ENCODE measurements at places on chromosomes 2 and 18.

DNA sequence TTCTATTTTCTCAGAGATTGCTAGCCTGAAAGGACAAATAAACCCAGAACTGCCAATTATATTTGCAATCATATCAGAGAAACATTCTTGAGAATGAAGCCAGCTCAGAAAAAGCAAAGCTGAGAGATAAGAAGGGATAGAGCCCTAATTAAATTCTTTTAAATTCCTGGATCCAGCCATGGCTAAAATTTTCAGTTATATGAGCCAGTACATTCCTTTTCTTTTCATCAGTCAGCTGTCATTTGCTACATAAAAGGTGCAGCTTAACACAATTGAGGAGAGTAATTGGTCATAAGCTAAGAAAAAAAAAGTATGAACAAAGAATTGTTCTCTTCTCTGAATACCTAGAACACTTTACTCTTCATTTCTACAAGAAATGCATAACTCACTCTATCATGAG is 303.5 kb upstream of the FIGN start:
- DNase-seq, result no peak

GRCh38 chr2:124025891-124026434 is 876 bp downstream of the CNTNAP5 start:
- DNase-seq, result no peak

GRCh38 chr2:238729261-238729935 is 118.5 kb upstream of the TWIST2 start:
- DNase-seq, result no peak

DNA sequence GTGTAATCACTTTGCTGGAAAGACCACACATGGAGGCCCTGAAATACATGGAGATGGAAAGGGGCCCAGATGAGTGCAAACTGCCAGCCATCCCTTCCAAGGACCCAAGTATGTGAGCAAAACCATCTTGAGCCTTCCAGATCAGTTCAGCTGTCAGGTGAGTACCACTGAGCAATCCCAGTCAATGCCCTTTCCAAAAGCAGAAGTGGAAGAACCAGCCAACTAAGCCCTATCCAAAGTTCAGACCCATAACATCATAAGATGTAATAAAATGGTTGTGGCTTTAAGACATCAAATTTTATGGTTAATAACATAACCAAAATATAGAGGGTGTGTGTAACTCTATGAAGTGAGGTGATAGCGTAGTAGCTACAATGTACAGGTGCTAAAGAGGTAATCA is 88.5 kb downstream of the NXPH2 start:
- no peak for DNase-seq

GRCh38 chr2:41998186-41999127 is 49.4 kb upstream of the PKDCC start:
- DNase-seq, result no peak

GRCh38 chr2:181517685-181518301 is 60.6 kb downstream of the ITGA4 start:
- DNase-seq, result no peak

GRCh38 chr2:224831530-224831929 is 115.4 kb upstream of the CCDC195 start:
- DNase-seq, result no peak

GRCh38 chr2:113757138-113757657 is 756 bp upstream of the SLC35F5 start:
- no peak for DNase-seq

DNA sequence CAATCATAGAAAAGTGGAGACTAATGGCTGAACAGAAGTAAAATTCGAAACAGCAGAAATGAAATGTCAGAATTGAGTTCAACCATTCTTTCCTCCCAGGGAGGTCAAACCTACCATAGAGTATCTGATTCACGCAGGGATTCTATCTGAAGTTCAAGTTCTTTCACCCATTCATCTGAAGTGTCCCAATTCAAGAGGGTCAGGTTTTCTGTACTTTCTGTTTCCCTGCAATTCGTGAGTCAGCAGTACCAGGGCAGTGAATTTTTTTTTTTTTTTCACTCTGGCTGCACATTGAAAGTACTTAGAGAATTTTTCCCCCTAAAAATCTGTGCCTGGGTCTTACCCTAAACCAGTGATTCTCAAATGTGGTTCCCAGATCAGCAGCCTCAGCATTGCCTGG is 40.9 kb upstream of the CCDC88A start:
- no peak for DNase-seq

DNA sequence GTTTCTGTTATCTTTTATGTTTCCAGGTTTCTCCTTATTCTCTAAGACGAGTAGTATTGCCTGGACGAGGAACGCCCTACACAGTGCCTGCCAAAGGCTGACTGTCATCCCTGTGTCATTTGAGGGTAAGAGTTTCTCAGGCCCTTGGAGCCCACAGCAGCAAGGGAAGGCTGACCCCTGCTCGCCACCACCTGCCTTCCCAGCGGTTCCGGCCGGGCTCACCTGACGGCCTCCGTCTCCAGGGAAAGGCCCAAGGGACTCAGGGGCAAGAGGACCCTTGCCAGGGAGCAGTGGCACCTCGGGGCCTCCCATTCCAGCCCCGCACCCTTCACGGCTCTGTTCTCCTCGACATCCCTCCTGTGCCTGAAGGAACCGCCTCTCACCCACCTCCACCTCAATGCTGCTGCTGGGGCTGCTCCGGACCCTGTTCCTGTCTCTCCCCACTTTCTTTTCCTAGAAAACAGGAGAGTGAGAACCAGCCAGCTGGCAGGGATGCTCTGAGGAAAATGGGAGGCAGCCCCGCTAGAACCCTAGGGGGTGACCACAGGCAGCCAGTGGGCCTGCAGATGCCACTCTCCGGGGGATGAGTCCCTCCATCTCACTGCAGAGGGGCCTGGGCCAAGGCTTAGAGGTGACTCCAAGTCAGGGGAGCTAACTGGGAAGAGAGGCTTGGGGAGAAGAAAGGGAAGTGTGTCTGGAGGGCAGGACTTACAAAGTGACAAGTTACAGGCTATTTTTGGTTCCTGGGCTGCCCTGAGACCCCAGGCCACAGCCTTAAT is 1.9 kb downstream of the LIMS2 start:
- DNase-seq, result no peak

- no peak for DNase-seq
Observed at GRCh38 chr2:238912228-238912915, 64.5 kb downstream of the TWIST2 start.

DNA sequence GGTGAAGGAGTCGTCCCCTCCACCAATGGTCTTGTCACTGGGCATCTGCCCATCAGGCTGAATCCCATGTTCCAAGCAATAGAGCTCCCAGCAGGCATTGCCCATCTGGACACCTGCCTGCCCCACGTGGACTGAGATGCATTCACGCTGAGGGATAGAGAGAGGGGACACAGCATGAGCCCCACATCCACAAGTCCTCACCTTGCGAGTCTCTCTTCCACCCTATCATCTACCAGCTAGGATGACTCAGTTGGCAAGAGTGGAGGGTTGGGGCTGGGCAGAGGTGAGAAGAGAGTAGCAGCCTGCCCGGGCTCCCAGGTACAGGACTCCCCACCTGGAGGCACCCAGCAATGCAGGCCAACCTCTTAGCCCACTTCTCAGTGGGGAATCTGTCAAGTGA is 959 bp upstream of the TUBA4B start:
- DNase-seq, result no peak

GRCh38 chr18:616380-616995 is 19.7 kb downstream of the CLUL1 start:
- DNase-seq, result no peak

DNA sequence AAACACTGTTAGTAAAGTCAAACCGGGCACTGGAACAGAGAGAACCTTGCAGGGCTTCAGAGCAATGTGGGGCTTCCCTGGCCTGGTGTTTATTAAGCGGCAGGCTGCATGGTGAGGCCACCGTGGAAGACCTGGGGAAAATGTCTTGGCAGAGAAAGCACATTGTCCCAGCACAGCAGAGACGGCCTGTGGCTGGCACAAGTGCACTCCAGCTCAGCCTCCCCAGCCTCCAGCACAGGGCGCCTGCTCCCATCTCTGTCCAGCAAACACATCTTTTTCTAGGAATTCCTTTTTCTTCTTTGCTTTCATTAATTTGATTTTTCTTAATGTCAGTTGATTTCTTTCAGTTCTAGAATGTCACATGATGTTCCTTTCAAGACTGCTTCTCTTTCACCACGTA is 138.2 kb upstream of the NFATC1 start:
- DNase-seq, result no peak

DNA sequence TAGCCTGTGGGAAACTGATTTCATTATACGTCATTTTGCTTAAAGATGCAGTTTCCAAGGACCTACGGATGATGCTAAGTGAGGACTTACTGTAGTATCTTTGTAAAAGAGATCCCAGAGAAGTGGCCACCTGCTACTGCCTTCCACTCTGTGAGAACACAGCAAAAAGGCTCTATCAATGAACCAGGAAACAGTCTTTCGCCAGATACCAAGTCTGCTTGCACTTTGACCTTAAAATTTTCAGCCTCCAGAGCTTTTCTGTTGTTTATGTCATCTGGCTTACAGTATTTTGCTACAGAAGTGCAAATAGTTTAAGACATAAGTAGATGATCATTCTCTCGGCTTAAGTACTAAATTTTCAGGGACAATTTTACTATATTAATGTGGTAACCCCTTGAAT is 847.9 kb upstream of the CHAC2 start:
- DNase-seq, result no peak

DNA sequence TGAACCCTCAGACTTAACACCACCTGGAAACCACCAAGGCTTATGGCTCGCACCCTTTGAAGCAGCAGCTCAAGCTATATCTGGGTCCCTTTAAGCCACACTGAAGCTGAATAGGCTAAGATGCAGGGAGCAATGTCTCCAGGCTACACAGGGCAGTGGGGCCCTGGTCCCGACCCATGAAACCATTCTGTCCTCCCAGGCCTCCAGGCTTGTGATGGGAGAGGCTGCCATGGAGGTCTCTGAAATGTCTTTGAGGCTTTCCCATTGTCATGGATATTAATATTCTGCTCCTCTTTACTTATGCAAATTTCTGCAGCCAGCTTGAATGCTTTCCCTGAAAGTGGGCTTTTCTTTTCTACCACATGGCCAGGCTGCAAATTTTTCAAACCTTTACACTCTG is 608.7 kb downstream of the CNTNAP5 start:
- DNase-seq, result no peak

GRCh38 chr2:69939722-69940121 is 21.7 kb downstream of the ASPRV1 start:
- no peak for DNase-seq

GRCh38 chr2:222930862-222931261 is 70.0 kb downstream of the ACSL3 start:
- DNase-seq, result no peak

GRCh38 chr2:10091182-10091888 is 11.1 kb upstream of the CYS1 start:
- DNase-seq, result no peak

DNA sequence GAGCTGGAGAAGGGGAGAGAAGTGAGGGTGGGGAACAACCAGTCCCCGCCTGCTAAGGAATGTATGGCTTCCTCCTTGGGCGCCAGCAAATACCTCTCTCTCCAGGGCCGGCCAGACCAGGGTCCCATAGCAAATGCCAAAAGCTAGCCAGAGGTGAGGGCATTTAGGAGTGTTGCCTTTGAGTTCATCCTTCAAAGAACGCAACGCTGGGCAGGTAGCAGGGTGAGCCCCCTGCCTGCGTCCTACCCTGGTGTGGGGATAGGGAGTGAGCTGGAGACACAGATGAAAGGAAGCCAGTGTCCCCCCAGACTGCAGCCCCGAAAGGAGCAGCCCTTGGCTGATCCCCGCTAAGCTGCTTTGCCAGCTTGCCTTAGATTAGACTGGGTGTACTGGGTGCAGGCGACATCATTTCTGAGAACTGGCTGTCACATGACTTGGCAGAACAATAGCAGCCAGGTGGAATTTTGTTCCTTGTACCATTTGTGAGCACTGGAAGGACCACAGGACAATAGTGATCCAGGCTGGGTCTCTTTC is 40.4 kb downstream of the KLHL29 start:
- no peak for DNase-seq

DNA sequence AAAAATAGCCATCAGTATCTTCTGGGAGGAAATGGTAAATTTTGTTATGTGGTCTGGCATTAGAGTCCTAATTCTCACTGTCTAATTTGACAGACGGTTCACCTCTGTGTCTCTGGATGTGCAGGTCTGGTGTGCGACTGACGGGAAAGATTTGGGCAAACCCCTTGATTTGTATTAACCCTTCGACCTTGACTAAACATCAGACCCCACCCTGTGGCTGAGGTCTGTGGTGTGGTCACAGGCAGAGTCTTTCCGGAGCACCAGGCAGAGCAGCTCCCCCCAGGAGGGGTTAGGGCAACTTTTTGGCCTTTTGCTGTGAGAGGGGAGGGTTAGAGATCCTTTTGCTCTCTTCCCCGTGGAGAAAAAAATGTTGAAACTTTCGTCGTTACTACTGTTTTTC is 6.4 kb downstream of the TWIST2 start:
- no peak for DNase-seq

GRCh38 chr2:199057936-199058335 is 399.8 kb downstream of the SATB2 start:
- DNase-seq, result no peak

DNA sequence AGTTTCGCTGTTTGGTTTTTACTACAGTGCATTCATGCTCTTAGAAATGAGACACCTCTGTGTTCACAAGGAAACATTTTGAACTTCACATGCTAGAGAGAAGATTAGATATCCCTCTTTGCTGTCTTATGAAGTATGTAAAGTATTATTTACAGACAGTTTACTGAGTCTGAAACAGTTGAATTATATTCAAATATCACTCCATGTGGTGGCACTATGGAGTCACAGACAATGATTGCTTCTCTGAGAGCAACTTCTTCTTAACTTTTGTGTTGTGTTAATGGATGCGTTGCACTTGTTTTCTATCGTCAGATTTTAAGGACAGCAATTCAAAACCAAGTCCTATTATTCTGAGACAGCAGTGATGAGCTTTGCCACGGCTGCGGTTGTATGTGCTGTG is 823.6 kb downstream of the GALR1 start:
- no peak for DNase-seq

- no peak for DNase-seq
Observed at GRCh38 chr18:56306797-56307196, 331.6 kb downstream of the TXNL1 start.

DNA sequence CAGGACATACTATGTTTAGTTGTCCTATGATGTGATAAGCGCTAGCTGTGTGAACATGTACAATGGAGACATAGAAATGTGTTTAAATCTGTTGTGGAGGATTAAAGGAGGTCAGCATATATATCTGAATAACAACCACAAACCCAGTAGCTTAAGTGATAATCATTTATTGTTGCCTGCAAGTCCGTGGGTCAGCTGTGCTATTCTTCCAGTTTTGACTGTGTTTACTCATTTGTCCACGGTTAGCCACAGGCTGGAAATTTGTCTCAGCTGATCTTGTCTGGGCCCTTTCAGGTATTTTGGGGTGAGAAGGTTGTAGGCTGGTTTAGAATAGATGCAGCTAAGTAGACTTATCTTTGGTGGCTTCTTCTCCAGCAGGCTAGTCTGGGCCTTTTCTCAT is 110.4 kb downstream of the PARD3B start:
- no peak for DNase-seq

GRCh38 chr2:178250429-178250828 is 56.1 kb downstream of the OSBPL6 start:
- no peak for DNase-seq

- peak; percentile 66 for DNase-seq
Observed at GRCh38 chr2:239275044-239275685, 125.7 kb downstream of the HDAC4 start.

Measured in 8988T (cell line).